Naive thymus-derived CD8-positive, alpha-beta T cell (primary cell): ENCODE measurements at places on chromosomes 7 and 10.

DNA sequence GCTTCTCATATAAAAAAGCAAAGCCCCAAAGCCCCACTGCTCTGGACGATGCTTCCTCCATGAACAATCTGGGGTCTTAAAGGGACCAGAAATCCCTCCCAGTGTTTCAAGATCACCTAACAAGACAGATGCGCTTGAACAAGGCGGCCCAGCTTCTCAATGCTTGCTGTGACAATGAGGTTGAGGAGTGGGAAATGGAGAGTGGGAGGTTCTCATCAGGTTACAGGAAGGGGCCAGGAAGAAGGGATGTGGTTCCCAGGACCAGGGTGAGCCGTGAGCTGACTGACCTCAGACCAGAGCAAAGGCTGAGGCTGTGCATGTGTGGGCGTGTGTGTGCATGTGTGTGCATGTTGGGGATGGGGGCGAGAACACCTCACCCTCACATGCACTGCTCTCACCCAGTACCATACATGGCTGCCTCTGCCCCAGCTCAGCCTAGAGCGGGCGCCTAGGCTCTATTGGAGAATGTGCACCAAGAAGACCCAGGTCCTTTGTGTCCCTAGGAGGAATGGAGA, 220.8 kb upstream of the GPR26 start:
- DNase-seq, result no peak

DNA sequence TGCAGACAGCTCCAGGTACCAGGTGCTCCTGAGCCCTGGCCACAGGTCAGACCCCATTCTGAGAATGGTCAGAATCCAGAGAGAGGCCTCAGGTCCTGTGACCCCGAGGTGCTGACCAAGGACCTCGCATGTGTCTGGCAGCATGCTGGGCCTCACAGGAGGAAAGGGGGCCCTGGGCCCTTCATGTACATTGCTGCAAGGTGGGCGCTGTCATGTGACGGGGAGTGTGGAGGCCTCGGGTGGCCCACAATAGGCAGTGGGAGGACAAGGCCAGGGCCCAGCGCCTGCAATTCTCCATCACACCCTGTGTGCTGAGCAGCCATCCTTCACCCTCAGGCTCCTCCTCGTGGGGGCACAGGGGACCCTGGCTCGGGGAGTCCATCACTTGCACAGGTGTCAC, 15.5 kb upstream of the RET start:
- DNase-seq, result no peak

DNA sequence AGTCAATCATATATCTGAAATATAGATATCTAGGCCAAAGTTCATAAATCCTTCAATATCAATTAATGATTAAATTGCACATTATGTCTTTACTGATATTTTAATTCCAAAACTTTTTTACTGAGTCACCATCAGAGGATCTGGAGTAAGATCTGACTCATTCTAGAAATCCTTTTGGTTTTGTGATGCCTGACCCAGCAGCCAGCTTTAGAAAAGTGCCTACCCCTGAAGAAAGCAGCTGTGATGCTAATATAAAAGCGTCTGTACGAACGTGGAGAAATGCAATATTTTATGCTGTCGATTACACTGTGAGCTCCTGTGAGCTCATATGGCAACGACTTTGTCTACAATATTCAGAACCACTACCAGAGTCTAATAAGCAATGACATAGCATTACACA, 142.5 kb upstream of the LRRTM3 start:
- DNase-seq, result no peak

DNA sequence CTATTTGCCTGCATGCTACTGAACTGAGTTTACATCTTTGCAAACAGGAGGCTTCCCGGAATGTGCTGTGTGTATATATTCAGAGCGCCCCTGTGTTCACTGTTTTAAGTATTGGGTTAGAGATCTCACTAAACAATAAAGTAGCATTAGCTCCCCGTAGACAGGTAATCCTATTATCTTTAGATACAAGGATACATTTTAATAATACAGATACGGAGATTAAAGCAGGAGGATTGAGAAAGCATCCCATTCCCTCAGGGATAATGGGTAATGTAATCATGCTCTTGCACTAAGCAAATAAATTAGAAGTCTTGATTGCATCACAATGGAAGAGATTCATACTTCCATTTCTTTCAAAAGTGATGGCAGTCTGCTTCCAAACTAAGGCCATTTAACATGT, 809.0 kb downstream of the NRG3 start:
- DNase-seq, result no peak

DNA sequence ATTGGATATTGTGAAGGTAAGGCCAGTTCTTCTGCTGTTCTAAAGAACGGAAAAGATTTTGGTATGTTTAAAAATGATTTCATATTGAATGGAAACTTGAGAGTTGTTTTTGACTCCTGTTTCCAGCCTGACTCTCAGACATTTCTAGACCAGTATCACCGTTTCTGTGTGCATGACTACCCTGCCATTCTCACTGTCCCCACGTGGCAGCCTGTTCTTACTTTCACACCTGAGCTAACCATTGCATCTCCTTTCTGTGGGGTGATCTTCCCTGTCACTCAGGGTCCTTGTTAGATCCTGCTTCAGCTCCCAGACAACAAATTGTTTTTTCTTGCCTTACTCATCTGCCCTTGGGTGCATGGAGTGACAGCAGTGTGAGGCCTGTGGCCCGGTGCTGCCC, 38.9 kb downstream of the GLRX3 start:
- no peak for DNase-seq

- DNase-seq, result no peak
Measured at GRCh38 chr7:11469028-11469745, 362.8 kb downstream of the THSD7A start.

DNA sequence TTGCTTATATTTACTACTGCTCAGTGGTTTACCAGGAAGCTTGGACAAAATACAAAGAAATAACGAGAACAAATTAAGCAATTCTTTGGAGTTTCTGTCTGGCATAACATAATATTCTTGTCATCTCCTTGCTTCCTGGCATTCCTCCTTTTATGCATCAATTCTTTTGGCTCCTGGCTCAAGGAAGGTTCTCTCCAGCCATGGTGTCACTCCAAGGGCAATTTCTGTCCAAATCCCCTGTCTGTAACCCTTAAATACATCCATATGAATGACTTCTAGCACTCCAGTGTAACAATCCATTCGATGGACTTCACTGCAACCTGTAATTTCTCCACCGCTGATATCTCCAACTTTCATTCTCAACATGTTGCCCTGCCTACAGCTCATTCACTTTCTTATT, 617.7 kb upstream of the ANKRD30A start:
- DNase-seq, result no peak

DNA sequence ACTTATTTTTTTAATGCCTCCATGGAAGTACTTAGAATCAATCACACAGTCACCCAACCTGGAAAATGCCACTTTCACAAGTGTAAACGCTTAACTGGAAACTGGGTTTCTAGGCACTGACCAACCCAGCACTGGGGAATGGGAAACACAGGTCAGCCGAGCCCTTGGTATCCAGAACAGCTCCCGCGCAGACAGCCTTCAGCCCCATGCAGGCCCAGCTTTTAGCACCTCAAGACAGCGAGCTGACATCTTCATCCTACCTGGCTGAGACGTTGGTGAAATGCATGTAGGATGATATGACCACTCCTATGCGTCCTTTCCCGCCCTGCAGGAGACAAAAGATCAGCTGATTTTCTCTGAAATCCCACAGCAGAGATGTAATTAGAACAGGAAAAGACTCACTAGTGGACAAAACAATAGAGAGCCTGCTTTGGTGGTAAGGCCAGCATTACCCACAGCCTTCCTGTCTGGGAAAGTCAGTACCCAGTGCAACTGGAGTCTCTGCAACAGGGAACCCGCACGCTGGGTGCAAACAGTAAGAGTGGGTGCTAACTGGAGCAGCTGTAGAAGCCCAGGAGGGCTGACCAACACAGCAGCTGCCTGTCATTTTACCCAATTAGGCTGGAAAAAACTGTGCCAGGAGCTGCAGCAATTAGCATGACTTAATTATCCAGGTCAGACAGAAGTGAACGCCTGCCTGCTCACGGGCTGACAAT, 153.7 kb downstream of the TNS3 start:
- DNase-seq, result no peak

DNA sequence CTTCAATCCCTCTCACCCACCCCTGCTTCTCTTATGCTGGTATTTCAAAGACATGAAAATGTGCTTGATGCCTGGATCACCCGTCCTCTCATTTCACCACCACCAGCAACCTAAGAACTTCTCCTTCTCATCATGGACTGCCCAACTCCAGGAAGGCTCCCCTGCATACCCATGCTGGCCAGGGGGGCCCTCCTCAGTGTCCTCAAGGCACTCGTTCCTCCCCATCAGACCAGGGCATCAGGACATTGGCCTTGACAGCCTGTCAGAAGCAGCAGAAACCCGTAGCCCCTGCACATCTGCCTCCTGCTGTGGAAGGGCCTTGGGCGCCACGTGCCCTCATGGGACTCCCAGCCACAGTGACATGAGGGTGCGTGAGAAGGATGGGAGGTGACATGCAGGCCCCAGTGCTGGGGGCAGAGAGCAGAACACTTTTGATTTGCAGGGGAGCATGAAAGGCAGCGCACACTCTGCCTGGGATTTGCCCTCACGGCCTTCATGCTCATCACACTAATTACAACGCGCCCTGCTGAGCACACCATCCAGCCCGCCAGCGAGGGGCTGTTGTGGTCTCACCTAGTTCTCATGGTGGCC, 1.9 kb upstream of the HSPA12A start:
- no peak for DNase-seq

- DNase-seq, result no peak
Measured at GRCh38 chr10:55704950-55705349, 656.1 kb downstream of the ZWINT start.

- no peak for DNase-seq
Measured at GRCh38 chr10:98423691-98424120, 8.7 kb upstream of the PYROXD2 start.

DNA sequence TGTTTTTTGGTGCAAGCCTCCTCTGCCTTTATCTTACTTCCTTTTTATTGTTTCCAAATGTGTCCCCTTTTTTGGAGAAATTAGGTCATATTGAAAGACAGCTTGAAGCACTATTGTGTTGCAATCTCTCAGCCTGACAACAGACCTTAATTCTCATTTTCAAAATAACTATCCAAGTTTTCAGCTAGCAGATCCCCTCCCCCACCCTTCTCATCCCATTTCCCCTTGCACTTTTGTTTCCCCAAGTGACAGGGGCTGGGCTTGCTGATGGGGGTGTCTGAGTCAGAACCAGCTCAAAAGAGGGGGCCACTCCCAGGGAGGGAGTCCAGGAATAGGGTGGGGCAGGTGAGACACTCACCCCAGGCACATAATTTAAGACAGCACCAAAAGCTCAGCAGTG, 75.3 kb downstream of the MKI67 start:
- DNase-seq, result no peak

- no peak for DNase-seq
Measured at GRCh38 chr10:93535293-93535692, 31.2 kb upstream of the FFAR4 start.

DNA sequence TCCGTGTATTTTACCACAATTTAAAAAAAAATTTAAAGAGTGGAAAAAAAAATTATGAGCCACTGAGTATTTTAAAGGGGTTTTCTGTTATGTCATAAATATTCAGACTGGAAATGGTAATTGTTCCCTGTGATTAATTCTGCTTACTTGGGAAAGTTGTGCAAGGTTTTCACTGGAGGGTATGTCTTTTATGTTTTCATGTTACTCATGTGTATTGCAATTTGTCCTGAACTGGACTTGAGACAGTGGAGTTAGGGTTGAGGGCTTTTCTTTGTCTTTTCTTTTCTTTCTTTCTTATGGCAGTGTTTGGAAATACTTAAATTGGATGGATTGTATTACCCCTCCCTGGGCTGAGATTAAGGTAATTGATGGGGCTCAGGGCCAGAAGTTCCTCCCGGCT, 257.7 kb downstream of the BAMBI start:
- DNase-seq, result no peak

GRCh38 chr7:84191261-84191660, 3.3 kb downstream of the SEMA3A start:
- DNase-seq, result no peak

DNA sequence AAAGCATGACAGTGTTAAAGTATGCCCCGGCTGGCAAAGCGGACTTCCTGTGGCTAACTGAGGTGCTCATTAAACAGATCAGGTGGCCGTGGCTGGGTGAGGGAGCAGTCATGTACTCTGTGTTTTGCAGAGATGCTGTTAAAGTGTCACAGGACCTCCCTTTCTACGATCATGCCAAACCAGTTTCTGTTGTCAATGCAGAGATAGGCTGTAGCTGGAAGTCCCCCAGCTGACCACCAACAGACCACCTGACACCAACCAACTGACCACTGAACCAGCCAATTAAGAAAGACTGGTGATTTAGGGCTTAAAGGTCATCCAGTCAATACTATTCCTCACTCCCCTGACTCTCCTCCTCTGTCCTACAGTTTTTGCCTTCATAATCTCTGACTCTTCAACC, 431.1 kb upstream of the LRGUK start:
- no peak for DNase-seq

- DNase-seq, result no peak
Measured at GRCh38 chr10:80055760-80056159, 22.7 kb upstream of the TMEM254 start.

- no peak for DNase-seq
Measured at GRCh38 chr7:35267411-35267810, 13.5 kb upstream of the TBX20 start.

- no peak for DNase-seq
Measured at GRCh38 chr10:100791369-100792058, 46.1 kb downstream of the PAX2 start.

GRCh38 chr10:60315311-60315710, 74.4 kb downstream of the ANK3 start:
- no peak for DNase-seq

GRCh38 chr7:74240482-74240881, 13.7 kb downstream of the RFC2 start:
- no peak for DNase-seq

DNA sequence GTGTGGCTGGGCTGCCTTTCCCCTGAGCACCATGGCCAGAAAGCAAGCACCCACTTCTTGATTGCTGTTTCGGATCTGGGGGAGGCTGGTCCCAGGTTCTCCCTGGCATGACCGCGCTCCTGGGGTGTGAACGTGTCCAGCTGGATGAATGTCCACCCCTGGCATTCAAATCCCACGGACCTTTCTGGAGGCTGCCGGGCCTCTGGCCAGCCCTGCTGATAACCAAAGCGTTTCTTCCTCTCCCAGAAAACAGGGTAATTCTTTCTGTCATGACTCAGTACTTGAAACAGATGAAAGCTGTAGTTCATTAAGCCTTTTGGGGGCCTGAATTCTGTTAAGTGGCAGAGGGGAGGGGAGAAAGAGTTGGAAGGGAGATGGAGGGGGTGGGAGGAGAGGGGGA, 73.1 kb upstream of the SAMD8 start:
- no peak for DNase-seq

DNA sequence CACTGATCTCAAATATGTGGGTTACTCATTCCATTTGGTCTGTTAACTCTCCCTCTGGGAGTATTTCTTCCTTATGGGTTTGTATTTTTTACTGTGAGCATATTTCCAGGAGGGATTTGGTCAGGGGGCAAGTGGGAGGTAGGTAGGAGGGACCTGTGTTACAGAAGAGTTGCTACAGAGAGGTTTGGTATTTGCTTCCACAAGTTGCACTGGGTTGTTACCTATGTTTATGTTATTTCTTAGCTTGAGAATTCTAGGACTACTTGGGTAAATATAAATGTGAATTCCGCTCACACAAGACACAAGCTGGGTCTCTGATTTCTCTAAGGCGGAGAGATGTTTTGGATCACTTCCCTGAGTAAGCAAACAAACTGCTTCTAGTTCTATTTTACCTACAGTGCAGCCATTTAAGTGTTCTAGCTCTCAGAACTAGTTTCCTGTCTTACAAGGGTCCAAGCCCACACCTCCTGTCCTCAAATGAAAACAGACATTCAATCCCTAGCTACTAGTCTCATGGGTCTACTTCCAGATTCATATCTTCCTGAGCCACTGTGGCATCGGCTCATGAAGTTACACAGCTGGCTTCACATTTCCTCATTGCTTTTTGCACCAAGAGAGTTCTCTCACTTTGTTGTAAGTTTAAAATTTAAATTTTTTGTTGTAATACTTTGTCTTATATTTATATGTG, 75.4 kb upstream of the PPP1R3C start:
- no peak for DNase-seq
